RWPE1 (cell line): ENCODE measurements at places on chromosomes 7 and 10.

DNA sequence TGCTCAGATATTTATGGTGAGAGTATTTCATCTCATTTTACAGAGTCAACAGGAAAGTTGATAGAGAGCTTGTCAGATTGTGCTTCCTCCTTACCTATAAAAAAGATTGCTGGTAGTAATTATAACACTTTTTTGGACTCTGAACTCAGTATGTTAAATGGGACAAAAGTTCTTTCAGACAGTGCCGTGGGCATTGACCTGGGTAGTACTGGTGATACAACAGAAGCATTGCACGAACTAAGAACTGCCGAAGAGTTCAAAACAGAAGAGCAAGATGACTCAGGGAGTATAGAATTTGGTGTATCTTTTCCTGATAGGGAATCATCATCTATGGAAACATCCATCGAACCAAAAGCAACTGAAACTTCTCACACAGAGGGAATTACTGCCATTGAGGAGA lies 58.6 kb downstream of the LOXL4 start:
- no peak for DNase-seq

DNA sequence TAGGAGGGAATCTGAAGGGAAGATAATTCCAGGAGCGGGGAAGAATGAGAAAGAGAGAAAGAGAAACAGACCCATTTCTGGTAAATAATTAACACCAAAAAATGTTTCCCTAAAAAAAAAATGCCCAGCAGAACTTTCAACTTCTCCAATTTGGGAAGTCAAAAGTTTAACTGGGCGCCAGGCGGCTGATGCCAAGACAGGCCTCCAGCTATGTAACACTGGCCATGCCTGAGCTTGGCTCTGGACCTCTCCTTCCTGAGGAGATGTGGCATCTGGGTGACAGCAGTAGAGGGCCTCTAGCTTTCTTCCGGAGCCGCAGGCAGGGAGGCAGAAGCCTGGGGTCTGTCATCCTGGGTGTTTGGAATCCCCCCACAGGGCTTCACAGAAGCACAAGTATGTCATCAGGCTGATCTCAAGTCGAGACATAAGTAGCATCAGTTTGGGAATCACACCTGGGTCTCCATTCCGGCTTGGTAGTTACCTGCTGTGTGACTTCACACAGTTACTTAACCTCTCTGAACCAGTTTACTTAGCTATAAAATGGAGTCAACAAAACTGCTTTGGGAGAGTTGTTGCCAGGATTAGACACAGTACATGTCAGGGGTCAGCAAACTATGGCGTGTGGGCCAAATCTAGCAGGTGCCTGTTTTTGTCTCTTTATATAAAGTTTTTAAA lies 50.5 kb upstream of the TCF7L2 start:
- DNase-seq, result no peak

DNA sequence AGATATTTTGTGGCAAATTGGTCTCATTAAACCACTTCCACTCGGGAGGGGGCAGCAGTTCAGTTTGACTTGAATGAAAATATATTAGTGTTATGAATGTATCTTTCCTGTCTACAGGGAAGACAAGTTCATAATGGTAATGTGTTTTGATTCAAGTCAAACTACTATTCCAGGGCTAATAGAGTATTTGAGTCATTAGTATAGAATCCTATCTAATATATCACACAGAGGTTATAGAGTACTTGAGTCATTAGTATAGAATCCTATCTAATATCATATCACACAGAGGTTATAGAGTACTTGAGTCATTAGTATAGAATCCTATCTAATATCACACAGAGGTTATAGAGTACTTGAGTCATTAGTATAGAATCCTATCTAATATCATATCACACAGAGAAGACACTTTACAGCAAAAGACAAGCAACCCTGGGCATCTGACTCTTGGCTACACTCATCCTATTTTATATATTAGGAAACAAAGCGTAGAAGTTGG lies 199.7 kb upstream of the MAGI2 start:
- no peak for DNase-seq

- DNase-seq, result peak; percentile 94
Observed at GRCh38 chr10:72320676-72321247, 34.0 kb downstream of the DNAJB12 start.

DNA sequence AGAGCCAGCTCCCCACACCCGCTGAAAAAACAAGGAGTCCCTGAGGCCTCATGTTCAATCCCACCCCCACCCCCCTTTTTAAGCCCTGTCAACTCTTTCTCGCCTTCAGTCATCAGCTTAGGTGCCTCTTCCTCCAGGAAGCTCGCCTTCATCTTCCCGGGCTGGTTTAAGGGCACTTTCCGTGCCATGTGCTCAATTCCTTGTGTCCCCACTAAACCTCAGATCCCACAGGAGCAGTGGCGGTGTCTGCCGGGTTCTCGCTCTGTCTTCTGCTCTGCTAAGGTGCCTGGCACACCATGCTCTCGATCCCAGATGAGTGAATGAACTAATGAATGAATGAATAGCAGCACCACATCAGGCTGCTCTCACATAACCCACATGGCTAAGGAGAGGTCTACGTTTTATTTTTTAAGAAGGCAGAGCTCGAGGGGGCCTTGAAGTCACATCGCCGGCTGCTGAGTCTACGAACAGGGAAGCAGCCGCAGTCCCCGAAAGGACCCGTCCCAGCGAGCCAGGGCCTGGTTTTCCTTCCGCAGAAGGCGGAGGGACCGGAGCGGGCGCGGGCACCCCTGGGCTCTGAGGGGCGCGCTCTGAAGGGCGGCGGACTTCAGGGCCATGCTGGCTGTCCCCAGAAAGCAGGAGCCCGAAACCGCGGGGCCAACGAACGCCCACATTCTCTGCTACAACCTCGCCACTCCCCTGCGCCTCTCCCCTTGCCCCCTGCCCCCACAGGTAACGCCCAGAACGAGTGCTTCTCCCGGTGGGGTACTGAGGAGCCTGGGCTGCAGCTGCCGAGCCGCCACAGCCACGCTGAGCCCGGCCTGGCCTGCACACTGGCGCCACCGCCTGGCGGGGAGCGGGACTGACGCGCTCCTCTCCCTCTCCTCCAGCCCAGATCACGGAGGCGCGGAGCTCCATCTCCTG lies 73.4 kb upstream of the KCNMA1 start:
- peak; percentile 77 for DNase-seq

DNA sequence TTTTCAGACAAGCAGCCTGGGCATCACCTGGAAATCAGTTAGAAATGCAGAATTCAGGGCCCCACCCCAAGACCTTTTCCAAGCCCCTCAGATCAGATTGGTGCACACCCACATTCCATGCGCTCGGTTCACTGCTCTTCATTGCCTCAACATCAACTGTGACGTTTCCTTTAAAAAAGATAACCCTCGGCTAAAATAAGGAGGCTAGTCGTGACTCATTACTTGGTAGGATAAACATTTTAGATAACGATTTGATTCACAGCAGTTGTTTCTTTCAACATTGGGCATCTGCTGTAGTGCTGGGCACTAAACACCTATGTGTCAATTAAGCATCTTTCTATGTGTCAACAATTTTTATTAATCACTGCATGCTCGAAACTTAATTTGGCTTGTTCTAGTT lies 191.1 kb upstream of the LRGUK start:
- DNase-seq, result peak; percentile 22

- no peak for DNase-seq
Observed at GRCh38 chr10:94344522-94345122, 18.1 kb downstream of the NOC3L start.

DNA sequence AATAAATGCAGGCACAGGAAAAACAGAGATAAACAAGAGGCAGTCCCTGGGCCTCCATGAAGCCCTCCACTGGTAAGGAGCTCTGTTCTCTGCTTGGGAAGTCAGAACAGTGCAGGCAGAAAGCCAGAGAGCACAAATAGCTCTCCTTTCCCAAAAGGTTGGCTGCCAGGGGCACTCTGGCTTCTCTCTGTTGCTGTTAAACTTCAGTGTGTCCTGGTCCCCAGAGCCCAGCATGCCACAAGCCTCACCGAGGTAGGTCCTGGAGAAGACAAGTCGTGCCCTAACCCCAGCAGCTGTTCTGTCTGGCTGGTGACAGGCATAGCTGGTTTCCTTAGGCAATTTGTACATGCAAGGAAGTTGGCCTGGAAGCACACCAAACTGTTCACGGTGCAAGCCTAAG lies 17.3 kb downstream of the SLC16A12 start:
- DNase-seq, result no peak

- DNase-seq, result no peak
Observed at GRCh38 chr7:30932562-30932961, 20.9 kb downstream of the AQP1 start.

- no peak for DNase-seq
Observed at GRCh38 chr7:137282043-137282442, 61.5 kb downstream of the PTN start.

GRCh38 chr7:12637819-12638592 lies 49.4 kb upstream of the ARL4A start:
- no peak for DNase-seq

DNA sequence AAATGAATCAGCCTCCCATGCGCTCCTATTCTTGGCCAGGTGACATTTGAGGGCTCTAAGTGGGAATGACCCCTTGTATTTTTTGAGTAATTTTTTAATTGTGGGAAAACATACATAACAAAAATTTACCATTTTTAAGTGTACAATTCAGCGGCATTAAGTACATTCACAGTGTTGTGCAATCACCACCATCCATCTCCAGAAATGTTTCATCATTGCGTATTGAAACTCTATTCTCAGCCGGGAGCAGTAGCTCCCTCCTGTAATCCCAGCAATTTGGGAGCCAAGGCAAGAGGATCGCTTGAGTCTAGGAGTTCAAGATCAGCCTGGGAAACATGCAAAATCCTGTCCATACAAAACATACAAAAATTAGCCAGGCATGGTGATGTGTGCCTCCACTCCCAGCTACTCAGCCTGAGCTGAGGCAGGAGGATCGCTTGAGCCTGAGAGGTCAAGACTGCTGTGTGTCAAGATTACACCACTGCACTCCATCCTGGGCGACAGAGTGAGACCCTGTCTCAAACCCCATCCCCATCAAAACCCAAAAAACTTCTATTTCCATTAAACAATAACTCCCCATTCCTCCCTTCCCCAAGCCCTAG lies 2.5 kb downstream of the ANTXRL start:
- no peak for DNase-seq

DNA sequence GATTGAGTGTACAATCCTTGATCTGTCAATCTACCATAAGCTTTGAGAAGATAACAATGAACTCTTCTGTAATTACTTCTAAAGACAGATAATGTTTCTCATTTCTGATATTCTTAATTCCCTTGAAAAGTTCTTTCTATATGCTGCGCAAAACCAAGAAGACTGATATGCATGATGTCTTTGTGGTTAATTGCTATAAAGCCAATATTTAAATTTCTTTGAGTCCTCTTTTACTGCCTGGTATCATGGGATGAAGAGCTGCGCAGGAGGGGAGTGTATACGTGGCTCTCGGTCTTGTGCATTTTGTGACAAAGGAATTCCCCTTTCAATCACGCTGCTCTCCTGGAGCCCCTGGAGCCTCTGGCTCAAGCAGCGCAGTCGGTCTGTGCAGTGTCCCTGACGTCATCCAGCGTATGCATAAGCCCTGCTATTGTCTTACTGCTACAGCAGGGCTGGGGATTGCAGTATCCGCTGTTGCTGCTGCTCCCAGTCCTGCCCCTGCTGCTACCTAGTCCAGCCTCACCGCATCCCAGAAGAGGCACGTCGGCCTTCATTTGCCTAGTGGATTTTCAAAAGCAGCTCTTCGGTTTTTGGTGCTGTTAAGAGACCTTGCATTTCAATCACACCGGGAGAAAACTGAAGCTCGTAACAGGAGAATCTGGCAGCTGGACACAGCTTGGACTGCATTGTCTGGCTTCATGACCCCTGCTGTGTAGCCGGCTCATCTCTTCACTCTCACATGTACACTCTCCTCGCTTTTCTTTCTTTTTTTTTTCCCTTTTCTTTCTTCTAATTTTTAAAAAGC lies 66.7 kb downstream of the ST7 start:
- DNase-seq, result peak; percentile 10

DNA sequence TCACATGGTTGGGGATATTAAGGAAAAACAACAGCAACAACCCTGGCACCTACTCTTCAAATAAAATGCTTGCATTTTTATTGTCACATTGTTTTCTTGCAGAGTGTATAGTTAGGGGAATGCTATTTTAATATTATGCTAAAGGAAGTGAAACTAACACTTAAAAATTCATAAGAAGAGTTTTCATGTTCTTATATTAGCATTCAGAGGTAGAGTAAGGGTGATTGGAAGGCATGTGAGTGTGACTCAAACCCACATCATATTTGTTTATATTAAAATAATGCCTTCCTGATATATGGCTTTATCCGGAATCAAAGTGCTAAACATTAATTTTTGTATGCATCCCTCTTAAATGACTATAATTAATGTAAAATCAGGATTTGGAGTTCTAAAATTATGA lies 59.8 kb upstream of the TES start:
- no peak for DNase-seq

GRCh38 chr10:103635580-103635979 lies 142.1 kb downstream of the NEURL1 start:
- no peak for DNase-seq

- DNase-seq, result no peak
Observed at GRCh38 chr7:50261593-50261992, 42.9 kb upstream of the IKZF1 start.

GRCh38 chr10:25811052-25811685 lies 122.9 kb upstream of the MYO3A start:
- DNase-seq, result no peak

GRCh38 chr10:43053825-43054224 lies 23.0 kb upstream of the RET start:
- DNase-seq, result no peak

DNA sequence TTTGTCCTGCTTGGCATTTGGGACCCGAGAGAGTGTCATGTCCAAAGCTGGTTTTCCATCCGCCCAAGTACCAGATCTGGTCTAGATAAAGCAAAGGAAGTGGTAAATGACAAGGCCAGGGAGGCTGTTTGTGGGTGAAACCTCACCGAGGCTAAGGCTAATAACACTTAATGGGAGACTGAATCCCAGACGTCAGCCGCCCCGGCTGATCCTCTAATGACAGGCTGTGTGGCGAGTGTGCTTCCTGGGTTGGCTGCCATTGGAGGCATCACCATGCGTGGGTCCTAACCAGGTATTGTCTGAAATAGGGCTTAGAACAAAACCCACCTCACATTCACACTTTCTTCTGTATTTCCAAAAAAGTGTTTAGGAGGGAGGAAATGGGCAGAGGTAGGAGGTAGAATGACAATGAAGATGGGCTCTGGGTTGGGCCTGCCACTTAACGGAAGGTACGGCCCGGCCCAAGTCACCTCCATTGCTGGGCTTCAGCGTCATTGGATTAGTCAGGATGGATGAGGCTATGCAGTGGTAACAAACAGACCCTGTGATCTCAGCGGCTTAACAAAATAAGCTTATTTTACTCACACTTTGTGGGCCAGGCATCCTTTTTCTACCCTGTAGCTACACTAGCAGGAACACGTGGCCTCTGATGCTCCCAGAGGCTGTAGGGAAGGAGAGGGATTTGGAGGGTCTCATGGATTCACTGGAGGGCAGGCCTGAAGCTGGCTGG lies 59.7 kb downstream of the PROSER2 start:
- DNase-seq, result no peak
